Bone marrow (tissue), 2 donors: ENCODE measurements at places on chromosomes 6 and 20.

- no peak for DNase-seq
Observed at GRCh38 chr6:145865175-145865574, 50.6 kb upstream of the FBXO30 start.

- DNase-seq = no peak
Observed at GRCh38 chr20:50099113-50099512, 13.8 kb downstream of the UBE2V1 start.

GRCh38 chr20:32634041-32634805 lies 39.5 kb downstream of the C20orf203 start:
- no peak for DNase-seq

DNA sequence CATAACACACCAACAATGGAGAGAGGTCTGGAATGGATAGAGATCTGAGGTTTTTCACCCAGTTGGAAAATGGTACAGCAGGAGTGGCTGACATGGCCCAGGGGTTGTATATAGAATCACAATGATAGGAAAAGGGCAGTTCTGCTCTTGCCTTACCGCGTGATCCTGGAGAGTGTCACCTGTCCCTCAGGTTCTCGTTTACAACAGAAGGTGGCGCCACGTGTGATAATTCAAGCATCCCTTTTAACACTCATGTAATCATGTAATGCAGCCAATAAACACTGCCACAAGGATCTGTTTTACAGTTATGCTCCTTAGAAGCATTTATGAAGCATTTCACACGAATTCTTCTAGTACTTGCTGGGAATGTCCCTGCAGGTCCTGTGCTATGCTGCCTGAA lies 12.9 kb upstream of the WFDC2 start:
- no peak for DNase-seq

GRCh38 chr6:145373826-145374225 lies 361.5 kb downstream of the EPM2A start:
- no peak for DNase-seq

- DNase-seq = no peak
Observed at GRCh38 chr20:47719625-47720024, 65.7 kb downstream of the SULF2 start.

GRCh38 chr6:91826128-91826527 lies 1239.3 kb upstream of the MAP3K7 start:
- DNase-seq = no peak

DNA sequence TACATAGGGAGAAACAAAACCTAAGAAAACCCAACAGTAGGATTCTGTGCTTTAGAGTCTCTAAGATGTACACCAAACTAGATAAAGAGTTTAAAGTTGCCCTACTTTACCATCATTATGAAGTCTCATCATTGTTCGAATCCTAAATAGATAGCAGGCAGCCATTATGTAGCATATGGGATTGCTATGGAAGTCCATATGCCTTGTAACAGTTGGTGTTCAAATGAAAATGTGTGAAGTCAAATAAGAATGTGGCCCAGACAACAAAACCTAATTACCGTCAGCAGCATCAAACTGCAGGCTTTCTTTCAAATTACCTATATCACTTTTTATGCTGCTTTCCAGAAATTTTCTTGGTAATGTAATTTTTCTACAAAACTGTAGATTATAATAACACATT lies 1380.1 kb downstream of the GRIK2 start:
- no peak for DNase-seq

DNA sequence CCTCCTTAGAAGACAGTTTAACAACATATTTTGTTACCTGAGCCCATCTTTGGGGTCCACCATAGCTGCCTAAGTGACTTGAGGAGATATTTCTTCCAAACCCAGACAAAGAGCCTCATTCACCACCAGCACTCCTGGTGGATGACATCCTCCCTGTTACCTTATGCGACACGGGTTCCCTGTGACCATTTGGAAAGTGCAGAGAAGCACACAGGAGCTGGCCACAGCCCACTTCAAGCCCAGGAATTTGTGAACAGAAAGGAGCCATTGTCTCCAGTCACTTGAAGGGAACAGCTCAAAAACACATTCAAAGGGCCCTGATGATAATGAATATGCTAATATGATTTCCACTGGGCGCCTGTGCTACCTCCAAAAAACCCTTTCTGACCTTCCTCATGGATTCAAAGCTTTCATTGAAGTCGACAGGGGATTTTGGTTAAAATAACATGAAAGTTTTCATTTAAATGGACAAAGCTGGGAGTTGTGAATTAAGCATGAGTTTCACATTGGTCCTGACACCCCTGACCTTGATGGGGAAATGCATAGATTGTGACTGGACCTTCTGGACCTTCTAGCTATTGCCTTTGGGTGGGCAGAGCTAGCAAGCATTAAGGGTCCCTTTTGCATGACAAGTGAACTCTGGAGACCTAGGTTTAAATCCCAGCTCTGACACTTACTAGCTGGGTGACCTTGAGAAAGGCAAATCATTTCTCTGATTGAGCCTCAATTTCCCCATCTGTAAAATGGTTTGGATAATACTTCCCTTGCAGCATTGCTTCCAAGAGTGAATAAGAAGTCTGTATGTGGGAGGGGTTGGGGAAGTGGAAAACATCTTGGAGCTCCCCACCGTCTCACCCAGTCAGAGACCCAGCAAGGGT lies 83.3 kb upstream of the SIRPA start:
- DNase-seq = no peak

- no peak for DNase-seq
Observed at GRCh38 chr20:50280851-50281655, 90.4 kb downstream of the CEBPB start.

GRCh38 chr20:63368151-63368550 lies 7.0 kb upstream of the CHRNA4 start:
- DNase-seq = no peak

DNA sequence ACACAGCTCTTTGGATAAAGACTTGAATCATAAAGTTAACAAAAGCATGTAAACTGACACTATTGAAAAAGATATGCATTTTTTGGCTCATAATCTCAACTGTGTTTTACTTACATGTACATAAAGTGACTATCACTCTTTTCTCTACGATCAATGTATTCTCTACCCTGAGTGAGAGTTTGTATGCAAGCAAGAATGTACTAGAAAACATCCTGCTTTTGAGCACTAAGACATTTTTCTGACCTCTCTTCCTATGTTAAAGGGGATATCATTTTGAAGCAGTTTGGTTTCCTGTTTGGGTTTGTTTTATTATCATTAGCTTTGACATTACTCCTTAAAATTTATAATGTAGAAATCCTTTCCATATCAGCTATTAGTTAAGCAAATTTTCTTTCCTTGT lies 910.8 kb downstream of the C6orf118 start:
- DNase-seq = no peak

GRCh38 chr6:1524040-1524480 lies 85.7 kb upstream of the FOXC1 start:
- DNase-seq = no peak

DNA sequence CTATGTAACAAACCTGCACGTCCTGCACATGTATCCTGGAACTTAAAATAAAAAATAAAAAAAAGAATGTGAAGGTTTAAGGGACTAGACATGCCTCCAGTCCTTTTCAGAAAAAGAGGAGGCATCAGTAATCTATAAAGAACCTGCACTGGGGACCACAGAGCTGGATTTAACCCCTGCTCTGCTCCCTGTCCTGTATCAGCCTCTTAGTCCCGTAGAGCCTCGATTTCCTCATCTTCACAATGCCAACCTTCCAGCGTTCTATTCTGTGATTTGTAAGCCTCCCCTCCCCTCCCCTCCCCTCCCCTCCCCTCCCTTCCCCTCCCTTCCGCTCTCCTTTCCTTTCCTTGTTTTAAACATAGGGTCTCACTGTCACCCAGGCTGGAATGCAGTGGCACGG lies 31.1 kb upstream of the TMEM181 start:
- DNase-seq = no peak

DNA sequence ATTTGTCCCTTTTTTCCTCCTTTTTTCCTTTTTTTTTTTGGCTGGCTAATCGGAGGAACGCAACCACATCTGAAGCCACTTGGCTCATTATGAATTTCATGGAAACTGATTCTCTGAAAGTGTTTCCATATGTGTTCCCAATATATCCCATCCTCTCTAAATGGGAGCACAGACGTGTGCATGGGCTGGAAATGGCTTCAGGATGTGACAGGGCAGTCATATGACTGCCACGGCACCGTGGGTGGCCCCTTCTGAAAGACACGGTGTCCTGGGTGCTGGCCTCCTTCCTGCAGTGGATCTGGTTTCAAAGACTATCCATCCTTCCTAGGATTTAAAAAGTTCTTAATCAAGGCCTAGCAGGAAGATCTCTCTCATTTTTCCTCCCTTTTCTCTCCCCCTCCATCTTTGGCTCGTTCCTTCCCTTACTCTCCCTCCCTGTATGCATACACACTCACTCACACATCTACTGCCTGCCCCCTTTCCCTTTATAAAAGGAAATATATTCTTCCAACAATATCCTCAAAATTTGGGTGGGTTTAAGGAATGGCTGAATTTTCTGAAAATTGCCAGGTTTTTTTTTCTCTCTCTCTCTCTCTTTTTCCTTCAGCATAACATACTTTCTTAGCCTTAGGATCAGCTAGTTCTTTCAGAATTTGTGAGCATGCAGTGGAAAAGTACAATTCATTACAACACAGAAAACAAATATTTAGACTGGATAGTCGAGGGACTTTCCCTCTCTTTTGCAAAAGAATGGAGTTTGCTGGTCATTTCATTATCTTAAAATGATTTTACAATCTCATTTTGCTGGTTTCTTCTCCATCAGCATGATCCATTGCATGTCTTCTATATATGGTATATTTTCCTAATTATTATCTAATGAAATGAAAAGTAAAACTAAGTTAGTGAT lies 161.2 kb upstream of the SUPT3H start:
- DNase-seq = no peak
